Fibroblast of gingiva (primary cell): ENCODE measurements at places on chromosomes 6 and 20.

DNA sequence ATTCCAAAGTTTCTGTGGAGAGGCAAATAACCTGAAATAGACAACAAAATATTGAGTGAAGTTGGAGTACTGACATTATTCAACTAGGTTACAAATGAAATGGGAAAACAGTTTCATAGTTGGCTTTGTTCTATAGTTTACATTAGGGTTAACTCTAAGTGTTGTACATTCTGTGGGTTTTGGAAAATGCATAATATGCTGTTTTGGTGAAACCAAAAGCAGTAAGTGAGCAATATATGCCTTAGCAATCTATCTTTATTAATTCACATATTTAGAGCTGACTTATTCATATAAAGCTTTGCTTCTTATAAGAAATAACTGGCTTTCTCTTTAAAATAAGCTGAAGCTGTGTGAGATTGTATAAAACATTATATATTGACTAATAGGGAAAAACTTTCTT lies 157.5 kb upstream of the AHI1 start:
- no peak for DNase-seq

DNA sequence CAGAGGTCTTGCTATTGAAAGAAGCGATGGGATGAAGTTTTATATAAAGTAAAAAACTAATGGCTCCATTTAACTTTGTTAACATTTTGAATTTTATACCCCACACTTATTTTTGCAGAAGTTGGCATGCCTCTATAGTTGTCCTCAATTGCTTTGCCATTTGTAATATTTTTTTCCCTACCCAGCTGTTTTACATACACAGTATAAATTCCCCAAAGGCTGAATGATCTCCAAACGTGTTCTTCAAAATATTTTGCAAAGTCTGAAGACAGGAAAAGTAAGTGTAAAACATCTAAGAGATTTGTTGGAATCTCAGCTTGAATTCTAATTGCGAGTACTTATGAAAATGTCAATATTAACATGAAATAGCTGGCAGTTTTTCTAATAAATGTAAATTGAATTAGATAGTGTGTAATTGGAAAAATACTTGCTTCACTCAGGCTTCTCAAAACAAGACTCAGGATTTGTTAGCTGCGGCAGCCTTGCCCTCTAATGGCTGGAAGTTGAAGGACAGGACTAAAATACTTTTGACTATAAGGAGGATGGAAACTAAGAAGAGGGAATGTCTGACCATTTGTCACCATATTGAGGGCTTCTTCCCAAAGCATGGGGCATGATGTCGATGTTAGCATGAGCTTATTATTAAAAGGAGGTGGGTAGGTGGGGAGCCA lies 226.8 kb downstream of the UST start:
- peak; percentile 50 for DNase-seq

DNA sequence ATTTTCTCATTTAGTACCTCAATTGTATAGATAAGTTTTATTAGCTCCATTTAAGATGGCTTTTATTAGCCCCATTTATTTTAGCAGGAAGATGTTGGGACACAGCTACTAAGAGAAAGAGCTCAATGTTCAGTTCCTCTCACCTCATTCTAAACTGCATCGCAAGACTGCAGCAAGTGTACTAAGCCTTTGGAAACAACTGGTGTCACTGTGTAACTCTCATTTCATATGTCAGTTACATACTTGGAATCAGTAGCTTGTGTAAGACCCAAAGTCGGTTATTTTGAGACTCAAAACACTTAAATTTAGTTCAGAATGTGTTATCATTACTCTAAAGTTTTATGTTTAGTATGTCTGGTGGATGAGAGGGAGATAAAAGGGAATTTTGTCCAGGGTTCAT lies 482.9 kb downstream of the BMP2 start:
- no peak for DNase-seq

- DNase-seq: no peak
Observed at GRCh38 chr20:49283703-49284625, 6.1 kb upstream of the ZNFX1 start.

DNA sequence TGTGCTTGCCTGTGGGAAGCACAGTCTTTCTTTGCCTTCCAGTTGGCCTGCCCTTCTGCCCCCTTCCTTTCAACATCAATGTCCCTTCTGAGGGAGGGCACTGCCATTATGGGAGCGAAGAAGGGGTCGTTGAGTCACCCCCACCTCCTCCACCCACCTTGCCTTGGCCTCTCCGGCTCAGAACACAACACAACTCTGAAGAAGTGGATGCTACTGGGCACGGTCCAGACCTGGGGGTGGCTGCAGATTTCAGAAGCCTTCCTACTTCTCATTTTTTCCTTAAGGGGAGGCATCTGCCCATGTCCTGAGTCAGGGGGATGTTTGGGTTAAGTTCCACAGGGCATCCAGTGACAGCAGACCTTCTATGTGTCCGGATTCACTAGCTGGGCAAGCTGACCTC lies 72.1 kb downstream of the GFOD1 start:
- no peak for DNase-seq

GRCh38 chr6:7251646-7252260 lies 61.2 kb downstream of the SSR1 start:
- no peak for DNase-seq
